ENCODE measurements at places on chromosomes 12 and 14.

- no peak for DNase-seq
Measured at GRCh38 chr12:66898700-66899469, 220.0 kb upstream of the GRIP1 start.

DNA sequence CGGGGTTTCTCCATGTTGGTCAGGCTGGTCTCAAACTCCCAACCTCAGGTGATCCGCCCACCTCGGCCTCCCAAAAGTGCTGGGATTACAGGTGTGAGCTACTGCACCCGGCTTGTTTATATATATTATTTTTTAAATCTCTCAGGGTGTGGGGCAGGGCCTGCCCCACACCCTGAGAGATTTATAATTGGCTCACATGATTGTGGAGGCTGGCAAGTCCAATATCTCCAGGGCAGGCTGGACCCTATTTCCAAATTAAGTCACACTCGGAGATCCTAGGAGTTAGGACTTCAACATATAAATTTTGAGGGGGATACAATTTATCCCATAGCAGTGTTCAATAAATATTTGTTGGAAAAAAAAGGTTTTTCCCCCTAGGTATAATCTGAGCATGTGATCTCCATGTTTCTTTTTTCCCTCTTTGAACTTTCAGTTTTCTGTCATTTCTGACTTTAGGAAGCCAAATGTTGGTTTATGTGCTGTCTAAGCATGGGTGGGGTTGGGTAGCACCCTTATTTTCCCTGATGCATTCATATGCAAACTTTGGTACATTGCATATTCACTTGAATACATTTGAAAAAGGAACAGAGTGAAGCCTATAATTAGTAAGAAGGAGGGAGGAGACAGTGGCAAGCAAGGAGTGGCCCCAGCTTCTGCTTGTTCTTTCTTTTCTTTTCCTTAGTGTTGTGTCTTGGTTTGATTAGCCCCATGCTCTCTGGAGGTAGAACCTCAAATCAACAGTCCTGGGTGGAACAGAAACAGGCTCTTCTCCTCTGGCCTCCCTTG, 8.7 kb upstream of the A2ML1 start:
- DNase-seq, result no peak

GRCh38 chr12:96501133-96501761, 11.9 kb downstream of the CFAP54 start:
- no peak for DNase-seq

- DNase-seq, result no peak
Measured at GRCh38 chr14:97311411-97311810, 514.2 kb downstream of the VRK1 start.

- no peak for DNase-seq
Measured at GRCh38 chr14:96271421-96271762, 15.4 kb downstream of the BDKRB1 start.
